ENCODE measurements at places on chromosomes 3 and 15.

DNA sequence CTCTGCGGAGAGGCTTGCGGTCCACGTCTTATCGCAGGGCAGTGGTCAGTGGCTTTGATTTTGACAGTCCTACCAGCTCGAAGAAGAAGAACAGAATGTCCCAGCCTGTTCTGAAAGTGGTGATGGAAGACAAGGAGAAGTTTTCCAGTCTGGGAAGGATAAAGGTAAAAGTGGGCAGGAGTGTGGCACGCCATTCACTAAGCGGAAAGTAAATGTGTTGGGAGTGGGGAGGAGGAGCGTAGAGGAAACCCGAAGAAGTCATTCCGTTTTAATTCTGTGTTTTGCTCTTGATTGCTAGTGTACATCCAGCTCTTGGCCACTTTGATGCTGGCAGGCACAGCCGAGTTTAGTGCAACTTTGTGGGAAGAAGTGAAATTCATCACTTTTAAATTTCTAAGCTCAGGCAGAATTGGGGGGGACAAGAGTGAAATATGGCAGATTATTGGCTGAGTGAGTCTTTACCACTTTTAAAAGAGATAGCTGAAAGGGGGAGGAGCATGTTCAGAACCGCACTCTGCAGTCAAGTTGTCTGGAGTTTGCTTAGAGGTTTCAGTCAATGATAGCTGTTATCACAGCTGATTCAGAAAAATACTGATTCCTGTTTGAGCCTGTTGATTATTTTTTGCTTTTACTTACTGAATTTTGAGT is 1.8 kb downstream of the ARHGEF26 start:
- DNase-seq = peak; percentile 4

DNA sequence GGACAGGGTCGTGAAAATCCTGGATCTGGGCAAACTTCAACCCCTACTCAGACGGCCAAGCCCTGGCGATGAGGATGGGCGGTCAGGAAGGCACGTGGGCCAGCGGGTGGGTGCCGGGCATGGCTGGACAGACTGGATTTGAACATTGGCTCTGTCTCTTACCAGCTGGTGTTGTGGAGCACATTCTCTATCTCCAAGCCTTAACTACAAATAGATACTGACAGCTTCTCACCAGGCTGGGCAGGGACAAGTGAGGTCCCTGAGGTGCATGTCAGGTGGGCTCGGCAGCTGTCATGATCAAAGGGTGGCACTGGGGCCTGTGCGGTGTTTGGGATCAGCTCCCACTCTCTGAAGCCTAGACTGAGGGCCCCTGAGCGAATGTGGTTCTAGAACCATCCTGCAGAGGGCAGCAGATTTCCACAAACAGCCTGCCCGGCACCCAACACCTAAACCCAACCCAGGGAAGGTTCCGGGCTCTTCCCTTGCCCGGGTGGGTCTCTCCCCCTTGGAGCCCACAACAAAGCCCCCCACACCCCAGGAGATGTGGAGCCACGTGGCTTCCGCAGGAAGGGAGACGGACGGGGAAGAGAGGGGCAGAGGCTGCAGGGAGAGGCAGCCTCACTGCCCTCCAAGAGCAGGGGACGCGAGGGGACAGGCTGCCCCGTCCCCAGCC is 58.4 kb downstream of the RGMA start:
- DNase-seq = peak; percentile 64

GRCh38 chr3:168273917-168274316 is 178.2 kb upstream of the GOLIM4 start:
- no peak for DNase-seq

- DNase-seq = no peak
These were observed 10.9 kb downstream of the ARIH2 start for GRCh38 chr3:48929358-48930035.

DNA sequence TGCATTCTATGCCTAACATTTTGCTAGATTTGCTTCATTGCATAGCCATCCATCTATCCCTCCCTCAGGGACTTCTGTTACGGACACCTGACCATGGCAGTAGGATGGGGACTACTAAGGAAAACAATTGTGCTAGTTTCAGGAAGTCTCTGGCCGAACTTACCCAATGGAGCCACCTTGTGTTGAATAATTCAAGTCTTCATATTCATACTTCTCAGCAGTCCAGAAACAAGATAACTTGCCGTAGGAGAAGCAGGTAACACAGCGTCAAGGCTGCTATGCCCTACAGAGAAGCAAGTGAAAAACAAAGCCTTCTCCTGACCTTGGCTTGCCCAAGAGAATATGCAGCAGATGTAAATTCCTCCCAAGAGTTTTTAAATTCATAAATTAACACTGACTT is 685.3 kb downstream of the GRM7 start:
- DNase-seq = no peak

- DNase-seq = no peak
These were observed 13.4 kb upstream of the TBC1D5 start for GRCh38 chr3:17755836-17756235.

DNA sequence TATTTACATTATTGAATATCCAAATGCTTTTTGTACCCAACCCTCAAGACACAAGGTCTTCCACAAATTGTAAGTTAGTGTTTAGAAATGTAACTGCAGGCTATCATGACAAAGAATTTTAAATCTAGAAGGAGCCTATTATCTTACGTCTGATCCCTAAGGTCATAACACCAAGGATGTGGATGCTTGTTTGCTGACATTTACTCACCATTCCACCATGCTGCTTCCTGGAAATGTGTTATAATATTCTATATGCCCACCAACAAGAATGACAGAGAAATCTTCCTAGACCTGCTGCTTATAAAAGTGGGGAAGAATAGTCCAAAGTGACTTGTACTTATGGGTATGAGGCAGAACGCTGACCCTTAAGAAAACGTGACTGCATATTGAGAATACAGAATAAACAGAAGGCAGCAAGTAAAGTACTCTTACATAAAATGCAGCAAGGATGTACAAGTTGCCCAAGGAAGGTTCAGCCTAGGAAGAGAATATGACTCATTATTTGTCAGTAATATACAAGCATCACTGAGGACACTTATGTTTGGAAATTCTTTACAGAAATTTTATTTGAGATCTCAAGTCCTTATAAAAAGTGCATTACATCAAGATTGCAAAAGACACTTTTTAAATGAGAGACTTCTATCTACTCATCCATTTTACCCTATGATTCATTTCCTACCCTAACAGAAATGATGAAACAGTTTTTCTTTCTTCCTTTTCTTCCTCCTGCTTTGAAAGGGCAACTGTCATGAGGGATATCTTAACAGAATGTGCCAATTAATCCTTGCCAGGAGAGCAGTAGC is 59.6 kb downstream of the ESYT3 start:
- peak; percentile 62 for DNase-seq

DNA sequence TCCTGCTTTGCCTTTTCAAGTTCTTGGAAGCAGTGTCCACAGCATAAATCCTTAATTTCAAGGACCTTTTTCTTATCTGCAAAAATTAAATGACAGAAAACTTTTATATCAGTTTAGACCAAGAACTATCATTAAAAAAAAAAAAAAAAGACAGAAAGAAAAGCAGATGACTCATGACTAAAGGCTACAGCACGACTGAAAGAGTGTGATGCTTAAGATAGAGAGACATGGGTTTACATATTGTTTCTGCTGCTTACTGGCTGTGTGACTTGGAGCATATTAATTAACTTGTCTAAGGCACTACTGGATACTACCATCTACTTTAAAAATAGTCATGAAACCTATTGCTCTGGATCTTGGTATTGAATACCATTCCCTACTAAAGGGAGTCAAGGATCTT is 62.3 kb downstream of the CEP152 start:
- peak; percentile 33 for DNase-seq

- no peak for DNase-seq
These were observed 241.6 kb downstream of the UACA start for GRCh38 chr15:70521576-70522322.

GRCh38 chr3:15161133-15161532 is 44.9 kb upstream of the CAPN7 start:
- peak; percentile 55 for DNase-seq

DNA sequence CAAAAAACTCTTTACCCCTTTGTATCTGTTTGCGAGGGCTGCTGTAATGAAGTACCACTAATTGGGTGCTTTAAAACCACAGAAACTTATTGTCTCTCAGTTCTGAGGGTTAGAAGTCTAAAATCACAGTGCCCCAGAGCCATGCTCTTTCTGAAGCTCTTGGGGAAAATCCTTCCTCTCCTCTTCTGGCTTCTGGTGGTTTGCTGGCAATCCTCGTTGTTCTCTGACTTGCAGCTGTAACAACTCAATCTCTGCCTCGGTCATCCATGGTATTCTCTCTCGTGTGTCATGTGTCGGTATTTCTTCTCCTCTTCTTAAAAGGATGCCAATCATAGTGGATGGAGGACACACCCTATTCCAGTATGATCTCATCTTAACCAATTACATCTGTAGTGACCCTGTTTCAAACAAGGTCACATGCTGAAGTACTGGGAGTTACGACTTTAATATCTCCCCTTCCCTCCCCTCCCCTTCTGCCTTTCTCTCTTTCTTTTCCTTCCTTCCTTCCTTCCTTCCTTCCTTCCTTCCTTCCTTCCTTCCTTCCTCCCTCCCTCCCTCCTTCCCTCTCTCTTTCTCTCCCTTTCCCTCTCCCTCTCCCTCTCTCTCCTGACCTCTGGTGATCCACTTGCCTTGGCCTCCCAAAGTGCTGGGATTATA is 6.5 kb upstream of the ARL8B start:
- DNase-seq = peak; percentile 14

GRCh38 chr3:33932010-33932764 is 133.8 kb downstream of the PDCD6IP start:
- DNase-seq = no peak

GRCh38 chr3:37387462-37387861 is 213.1 kb upstream of the LRRFIP2 start:
- DNase-seq = no peak

GRCh38 chr3:74787011-74787410 is 172.6 kb upstream of the CNTN3 start:
- DNase-seq = no peak

DNA sequence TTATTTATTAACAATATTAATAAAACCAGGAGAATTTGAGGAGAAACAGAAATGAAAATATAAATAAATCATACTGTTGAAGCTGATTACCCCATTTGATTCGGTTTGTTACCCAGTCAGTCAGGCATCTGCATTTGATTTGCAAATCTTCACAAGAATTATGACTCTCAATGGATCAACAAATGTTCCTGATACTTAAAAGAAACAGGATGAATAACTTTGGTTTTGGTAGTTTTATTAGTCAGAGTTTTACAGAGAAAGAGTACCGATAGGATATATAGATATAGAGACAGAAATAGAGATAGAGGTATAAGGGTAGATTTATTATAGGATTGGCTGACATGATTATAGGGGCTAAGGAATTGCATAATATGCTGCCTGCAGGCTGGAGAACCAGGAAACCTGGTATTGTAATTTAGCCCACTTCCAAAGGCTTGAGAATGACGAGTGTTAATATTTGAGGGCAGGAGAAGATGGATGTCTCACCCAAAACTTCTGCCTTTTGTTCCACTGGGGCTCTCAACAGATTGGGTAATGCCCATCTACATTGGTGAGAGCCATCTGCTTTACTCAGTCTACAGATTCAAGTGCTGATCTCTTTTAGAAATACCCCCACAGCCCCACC is 241.6 kb upstream of the COL8A1 start:
- peak; percentile 80 for DNase-seq

DNA sequence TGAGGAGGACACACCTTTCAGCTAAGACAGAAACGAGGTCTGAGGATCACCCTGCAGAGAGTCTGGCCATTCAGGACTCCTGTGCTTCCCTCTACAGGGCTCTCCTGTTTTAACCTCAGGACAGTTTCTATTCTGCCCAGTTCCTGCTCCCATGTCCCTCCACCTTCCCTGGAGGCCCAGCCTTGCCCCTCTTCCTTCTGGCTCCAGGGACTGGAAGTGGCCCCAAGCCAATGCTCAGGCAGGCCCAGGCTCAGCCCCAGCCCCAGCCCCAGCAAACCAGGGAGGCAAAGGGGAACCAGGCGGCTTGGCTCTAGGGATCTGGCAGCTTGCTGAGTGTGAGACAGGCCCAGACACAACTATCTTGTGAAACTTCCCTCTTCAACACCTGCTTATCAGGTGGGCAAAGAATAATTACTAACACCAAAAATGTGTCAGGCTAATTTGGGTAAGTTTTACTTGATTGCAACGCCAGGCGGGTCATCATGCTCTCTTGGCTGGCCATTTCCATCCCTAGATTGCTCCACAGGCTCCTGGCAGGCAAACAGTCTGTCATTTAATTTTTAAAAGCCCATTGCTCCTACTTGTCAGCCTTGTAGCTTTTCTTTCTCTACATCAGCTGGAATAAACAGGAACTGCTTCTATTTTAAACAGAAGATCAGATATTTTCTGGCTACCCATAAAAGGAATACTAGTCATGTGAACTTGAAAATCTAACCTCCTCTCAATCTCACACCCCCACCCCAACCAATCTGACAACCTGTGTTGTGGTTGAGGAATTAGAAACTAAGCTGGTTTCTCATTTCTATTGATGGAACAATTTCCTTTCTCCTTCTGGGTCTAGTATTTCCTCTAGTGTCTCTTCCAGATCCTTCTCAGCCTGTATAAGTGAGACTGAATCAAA is 33.5 kb downstream of the UPK1B start:
- DNase-seq = no peak

DNA sequence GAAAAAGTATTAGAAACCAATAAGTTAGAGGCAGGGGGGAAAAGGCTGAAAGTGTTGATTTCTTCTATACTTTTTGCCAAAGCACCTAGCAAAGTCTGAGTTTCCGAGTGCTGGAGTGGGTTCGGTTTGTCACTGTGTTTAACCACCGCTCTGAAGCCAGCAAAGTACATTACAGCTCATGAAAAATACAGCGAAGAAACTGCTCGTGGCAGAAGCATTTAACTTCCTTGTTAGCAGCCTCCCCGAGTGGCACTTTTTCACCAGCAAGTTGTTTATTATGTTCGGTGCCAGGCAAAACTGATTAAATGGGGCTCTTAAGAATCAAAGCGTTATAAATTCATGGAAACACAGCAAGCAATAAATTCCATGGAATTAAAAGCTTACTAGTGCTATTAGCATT is 313.6 kb downstream of the FOXP1 start:
- no peak for DNase-seq

GRCh38 chr3:66673293-66673692 is 172.5 kb upstream of the LRIG1 start:
- DNase-seq = no peak

GRCh38 chr3:160129459-160130061 is 95.7 kb upstream of the C3orf80 start:
- peak; percentile 97 for DNase-seq

- no peak for DNase-seq
These were observed 6.5 kb upstream of the MINDY4B start for GRCh38 chr3:150911771-150912170.

DNA sequence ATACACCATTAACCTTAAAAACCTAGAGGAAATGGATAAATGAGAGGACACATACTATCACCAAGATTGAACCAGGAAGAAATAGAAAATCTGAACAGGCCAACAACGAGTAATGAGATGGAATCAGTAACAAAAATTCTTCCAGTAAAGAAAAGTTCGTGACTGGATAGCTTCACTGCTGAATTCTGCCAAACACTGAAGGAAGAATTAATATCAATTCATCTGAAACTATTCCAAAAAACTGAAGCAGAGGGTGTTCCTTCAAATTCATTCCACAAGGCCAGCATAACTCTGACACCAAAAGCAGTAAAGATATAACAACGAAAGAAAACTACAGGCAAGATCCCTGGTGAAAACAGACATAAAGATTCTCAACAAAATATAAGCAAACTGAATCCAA is 195.8 kb upstream of the GPR149 start:
- no peak for DNase-seq
